ENCODE measurements at places on chromosomes 5 and 9.

GRCh38 chr5:54450542-54450941 is 5.0 kb upstream of the HSPB3 start:
- DNase-seq, result no peak

DNA sequence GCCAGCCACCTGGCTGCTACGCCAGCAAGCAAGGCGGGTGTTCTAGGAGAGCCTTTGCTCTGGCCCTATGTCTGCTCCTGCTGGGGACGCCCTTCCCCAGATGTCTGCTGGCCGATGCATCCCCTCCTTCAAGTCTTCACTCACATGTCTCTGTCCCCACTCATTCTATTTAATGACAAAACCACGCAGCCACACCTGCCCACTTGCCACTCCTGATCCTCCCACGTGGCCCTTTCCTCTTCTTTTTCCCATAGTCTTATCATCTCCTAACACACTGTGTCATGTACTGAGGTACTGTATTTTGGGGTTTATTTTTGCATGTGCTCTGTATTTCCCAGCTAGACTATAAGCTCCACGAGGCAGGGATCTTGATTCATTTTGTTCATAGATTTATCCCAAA is 62.0 kb upstream of the HRH2 start:
- DNase-seq, result no peak

- no peak for DNase-seq
Observed at GRCh38 chr5:127440831-127441230, 76.6 kb upstream of the PRRC1 start.

DNA sequence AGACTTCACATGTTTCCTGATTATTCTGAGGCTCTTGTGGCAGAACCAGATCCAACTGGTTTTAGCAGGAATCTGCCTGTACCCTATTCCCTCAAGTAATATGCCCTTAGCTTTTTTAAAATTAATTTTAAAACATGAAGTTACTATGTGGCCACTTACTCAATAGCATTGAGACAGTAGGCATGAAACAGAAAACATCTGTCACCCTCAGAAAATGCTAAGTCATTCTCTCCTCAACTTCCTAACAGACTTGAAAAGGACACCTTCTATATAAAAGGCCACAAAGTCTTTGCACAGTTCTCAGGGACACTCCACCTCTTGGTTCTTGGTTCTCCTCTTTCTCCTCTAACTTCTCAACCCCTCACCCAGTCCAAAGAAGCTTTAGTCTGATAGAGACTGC is 277.8 kb downstream of the RAB3C start:
- no peak for DNase-seq

GRCh38 chr5:174532455-174533453 is 191.6 kb upstream of the MSX2 start:
- DNase-seq, result no peak

- no peak for DNase-seq
Observed at GRCh38 chr9:133568186-133568585, 33.7 kb downstream of the ADAMTSL2 start.

DNA sequence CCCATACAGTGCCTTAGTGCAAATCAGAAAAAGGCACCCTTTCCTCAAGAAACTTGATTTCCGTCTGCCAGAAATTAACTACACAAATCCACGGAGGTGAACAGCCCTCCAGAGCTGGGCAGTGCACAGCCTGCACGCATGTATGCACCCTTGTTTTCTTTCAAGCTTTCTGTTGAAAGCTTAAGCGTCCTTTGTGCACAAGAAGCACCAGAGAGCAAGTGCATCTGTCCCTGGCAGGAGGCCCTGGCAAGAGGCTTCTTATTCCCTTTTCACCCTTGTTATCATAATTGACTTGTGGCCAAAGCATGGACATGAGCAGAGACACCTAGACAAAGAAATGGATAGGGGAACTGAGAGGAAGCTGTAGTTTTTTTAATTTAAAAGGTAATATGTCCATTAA is 47.4 kb upstream of the ATG10 start:
- no peak for DNase-seq

DNA sequence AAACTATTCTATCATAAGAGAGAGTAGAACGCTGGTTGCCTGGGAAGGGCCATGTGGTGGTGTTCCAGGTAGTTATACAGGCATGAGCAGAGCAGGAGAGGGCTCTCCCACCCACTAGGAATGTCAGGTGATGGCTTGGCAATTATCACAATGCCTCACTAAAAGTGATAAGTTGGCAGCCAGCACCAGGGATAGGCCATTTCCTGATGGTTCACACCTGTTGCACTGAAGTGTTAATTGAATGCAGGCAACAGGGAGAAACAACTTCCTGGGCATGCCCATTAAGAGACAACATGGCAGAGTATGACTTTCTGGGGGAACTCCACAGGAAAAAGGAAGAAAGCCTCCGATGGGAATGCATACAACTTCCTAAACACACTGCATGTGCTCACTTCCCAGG is 593.2 kb downstream of the ELAVL2 start:
- no peak for DNase-seq

DNA sequence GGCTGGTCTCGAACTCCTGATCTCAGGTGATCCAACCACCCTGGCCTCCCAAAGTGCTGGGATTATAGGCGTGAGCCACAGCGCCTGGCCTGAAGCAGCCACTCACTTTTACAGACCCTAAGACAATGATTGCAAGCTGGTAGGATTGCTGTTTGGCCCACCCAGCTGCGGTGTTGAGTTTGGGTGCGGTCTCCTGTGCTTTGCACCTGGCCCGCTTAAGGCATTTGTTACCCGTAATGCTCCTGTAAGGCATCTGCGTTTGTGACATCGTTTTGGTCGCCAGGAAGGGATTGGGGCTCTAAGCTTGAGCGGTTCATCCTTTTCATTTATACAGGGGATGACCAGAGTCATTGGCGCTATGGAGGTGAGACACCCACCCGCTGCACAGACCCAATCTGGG is 1.5 kb downstream of the CA9 start:
- no peak for DNase-seq

GRCh38 chr5:139694556-139695177 is 46.5 kb downstream of the CXXC5 start:
- no peak for DNase-seq

DNA sequence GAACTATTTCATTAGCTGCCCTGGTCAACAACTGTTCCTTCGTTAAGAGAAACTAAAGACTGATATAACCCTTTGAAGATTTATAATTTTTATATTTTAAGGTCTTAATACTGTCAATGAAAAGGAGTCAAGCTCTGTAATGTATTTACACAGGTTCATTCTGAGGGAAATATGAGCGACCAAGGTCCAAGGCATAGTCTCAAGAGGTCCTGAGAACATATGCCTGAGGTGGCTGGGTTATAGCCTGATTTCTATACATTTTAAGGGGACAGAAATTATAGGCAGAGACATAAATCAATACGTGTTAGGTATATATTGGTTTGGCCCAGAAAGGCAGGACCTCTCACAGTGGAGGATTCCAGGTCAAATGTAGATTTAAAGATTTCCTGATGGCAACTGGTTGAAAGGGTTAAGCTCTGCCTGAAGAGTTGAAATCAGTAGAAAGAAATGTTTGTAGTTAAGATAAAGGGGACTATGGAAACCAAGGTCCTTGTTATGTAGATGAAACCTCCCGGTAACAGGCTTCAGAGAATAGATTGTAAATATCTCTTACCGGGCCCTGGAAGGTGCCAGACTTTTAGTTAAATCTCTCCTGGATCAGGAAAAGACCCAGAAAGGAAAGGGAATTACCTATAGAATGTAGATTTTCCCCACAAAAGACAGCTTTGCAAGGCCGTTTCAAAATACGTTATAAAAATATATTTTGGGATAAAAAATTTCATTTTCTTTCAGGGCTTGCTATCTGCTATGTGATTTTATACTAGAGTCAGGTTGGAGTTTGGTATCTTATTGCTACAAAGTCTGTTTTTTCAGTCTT is 107.3 kb upstream of the PRLR start:
- no peak for DNase-seq

GRCh38 chr5:125267636-125268248 is 521.3 kb upstream of the ZNF608 start:
- no peak for DNase-seq

DNA sequence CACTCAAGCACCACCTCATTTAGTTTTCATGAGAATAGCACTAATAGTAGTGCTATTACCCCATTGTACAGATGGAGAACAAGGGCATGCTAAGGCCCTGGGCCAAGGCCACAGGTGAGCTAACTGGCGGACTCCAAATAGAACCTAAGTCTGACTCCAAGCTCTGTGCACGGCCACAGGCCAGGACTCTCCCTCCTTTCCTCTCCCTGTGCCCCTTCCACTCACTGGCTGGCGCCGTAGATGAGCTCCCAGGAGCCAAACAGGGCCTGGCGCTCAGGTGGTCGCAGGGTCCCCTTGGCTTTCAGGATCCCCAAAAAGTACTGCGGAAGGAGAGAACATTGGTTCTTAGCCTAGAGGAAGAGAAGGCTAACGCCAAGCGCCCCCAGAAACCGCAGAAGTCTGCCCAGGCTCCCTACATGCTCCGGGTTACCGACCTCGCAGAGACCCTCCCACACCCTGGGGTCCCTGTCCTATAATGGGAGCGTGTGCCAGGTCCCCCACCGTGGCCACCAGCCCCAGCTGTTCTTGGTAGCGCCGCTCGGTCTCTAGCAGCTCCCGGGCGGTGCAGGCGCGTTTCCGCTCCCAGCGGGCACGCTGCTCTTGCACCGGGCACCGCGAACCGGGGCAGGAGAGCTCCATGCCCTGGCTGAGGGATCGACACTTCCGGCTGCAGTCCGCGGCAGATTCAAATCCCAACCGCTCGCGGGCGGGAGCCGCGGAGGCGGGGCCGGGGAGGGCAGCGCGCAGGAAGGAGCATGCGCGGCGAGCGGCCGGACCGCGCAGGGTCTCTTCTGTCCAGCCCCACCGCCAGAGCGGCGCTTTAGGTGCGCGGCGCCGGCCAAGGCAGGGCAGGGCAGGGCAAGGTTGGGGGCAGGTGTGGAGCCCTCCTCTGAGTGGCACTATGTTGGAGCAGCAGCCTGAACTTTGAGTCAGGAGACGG is at the start of gene ARHGEF39:
Gene ARHGEF39 (minus strand): TSS at position 665 of the 940 bp plus-strand sequence. CDS start 26 bp downstream, at position 639.
- peak; percentile 40 for DNase-seq

DNA sequence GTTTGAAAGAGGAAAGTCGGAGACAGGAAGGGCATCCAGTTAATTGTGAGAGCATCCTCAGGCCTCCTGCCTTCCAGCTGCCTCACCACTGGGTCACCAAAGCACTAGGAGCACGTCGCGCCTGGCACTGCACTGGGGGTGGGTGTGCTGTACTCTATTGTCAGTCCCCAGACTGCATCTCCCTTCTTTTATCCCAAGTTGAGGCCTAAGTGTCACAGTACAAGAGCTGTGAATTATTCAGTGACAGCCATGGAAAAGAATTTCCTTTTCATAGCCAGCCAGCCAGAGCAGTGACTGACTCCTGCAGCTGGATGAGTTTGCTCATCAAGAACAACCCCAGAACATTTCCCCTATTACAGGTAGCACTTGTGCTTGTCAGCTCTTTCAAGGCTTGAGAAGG is 16.3 kb downstream of the CLTA start:
- no peak for DNase-seq

- no peak for DNase-seq
Observed at GRCh38 chr9:95096807-95097206, 220.7 kb downstream of the FANCC start.

DNA sequence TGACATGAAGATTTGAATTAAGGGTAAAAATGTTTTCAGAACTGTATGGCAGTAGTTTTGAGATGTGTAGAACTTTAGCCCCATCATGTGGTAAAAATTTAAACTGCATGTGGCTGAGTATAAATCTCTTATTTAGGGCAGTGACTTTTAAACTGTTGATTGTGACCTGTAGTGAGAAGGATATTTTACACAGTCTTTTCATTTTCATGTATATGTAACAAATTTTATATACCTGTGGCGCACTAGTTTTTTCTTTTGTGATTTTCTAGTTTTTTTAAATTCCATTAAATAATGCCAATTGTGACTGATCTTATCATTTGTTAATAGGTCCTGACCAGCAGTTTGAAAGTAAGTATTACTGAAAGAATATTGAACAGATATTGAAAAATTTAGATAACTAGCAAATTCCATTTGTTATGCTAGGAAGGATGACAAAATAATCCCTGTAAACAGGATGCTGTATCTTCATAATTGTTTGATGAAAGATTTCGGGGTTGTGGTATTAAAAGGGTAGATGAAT is 47.2 kb downstream of the GPBP1 start:
- peak; percentile 39 for DNase-seq

- no peak for DNase-seq
Observed at GRCh38 chr9:91896513-91897121, 53.4 kb downstream of the ROR2 start.

DNA sequence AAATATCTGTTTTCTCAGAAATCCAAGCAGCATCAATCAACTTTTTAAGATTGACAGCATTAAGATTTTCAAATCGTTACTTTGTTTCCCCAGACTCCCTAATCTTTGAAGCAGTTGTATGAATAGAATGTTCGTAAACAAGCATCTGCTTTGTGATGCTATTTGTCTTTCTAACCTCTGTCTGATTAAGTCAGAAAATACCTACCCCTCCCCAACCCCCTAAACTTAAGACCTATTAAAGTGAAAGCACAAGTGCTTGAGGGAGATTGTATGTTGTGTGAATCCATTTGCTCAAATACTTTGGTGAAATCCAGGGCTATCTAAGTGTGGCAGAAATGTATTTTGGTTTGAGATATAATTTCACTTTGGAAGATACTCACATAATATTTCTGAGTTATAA is 47.9 kb upstream of the C5orf47 start:
- no peak for DNase-seq

DNA sequence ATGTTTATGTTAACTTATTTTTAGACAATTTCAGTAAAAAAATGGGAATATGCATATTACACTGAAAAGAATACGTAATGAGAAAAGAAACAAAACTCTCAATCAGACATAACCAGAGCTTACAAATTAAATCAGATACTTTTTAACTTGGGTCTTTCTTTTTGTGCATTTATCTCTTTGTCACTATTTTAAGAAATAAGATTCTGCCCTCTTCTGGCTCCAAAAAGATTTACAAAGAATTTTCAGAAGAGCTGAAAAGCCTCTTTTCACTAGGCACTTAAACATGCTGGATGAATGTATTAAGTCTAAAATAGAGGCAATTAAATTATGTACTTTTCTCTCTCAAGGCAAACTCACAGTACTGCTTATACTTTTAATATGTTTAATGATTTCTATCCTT is 55.5 kb downstream of the CEP120 start:
- DNase-seq, result no peak

GRCh38 chr9:14030375-14031059 is 283.4 kb downstream of the NFIB start:
- DNase-seq, result no peak

- DNase-seq, result no peak
Observed at GRCh38 chr5:64874753-64875152, 106.0 kb downstream of the CWC27 start.

DNA sequence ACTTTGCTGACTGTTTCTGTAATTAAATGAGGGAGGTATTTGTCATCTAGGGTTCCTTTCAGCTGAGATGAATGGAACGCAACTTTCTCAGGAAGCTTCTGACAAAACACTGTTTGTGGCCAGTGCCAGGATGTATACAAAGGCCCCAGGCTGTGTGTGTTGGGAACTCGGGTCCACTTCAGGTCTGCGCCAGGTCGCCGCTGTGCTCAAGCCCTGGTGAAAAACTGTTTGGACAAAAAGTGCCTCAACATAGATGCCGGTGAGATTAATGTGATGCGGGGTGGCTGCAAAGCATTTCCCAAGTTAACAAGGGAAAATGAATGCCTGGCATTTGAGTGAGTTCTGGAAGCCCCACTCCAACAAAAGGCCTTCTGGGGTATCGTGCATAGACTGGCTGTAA is 156.4 kb downstream of the GABBR2 start:
- DNase-seq, result no peak

Data from activated T-cell treated with anti-CD3 and anti-CD28 coated beads for 4 hours (primary cell).